ENCODE measurements at places on chromosomes 6 and 20.

DNA sequence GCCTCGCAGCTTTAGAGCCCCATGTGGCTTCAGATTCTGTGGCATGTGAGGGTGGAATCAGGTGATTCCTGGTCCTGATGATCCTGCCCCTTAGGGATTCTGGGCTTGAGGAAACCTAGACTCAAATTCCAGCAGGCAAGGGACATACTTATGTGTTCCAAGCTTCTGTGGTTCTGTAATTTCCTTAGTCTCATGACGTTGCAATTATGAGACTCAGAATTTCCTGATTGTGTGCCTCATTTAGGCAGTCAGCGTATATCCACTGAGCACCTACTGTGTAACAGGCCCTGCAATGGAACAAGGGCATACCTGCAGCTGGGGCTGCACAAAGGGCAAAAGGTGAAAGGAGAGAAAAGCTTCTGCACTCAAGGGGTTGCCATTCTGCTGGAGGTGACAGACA lies 11.6 kb upstream of the BPIFB4 start:
- DNase-seq = no peak

- no peak for DNase-seq
These were observed 136.0 kb upstream of the AHI1 start for GRCh38 chr6:135633573-135633972.

DNA sequence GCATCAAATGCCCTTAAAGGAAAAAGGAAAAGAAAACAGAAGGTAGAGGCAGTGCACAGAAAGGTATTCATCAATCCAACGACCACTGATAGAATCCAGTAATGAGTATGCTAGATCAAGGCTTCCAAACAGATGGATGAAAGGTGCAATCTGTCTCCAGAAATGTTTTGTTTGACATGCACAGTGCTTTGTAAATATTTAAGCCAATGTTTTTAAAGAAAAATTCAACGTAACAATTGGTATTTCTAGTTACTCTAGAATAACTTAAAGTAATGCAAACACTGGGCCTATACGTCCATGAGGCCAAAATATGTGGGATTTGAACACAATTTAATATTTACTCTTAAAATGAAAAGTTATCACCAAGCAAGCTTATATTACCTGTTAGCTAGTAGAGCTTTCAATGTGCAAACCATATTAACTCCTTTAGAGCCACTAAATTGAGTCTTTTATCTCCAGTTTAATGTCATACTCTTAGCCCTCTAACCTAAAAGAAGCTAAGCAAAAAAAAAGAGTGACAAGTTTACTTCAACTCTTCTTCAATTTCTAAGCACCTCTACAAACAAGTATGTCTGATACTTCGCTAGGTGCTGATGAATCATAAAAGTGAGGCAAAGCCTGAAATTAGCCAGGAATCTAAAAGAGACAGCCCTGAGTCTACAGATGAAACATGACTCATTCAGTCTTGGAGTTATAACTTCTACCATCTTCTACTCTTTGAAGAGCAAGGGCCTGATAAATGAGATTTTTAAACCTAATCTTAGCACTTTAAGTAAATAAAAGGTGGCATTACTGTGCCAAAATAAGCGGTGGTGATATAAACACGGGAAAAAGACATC lies 169.8 kb downstream of the PTPRK start:
- no peak for DNase-seq

DNA sequence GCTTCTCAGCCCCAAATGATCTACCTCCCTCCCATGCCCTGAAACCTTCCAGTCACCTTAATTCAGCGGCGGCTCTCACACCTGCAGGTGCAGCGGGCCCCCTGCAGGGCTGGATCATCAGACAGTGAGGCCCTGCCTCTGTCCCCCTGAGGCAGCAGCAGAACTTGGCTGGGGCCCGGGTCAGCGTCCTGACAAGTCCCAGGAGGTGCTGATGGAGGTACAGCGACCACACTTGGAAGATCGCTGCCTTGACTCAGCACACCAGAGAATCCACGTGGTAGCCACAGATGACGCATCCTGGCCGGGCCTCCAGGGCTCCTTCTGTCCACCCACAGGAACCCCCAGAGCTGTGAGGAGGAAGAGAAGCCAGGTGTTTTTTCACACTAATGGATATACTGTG lies 116.4 kb upstream of the THBS2 start:
- no peak for DNase-seq

GRCh38 chr20:45450097-45450818 lies 19.3 kb upstream of the WFDC2 start:
- no peak for DNase-seq

DNA sequence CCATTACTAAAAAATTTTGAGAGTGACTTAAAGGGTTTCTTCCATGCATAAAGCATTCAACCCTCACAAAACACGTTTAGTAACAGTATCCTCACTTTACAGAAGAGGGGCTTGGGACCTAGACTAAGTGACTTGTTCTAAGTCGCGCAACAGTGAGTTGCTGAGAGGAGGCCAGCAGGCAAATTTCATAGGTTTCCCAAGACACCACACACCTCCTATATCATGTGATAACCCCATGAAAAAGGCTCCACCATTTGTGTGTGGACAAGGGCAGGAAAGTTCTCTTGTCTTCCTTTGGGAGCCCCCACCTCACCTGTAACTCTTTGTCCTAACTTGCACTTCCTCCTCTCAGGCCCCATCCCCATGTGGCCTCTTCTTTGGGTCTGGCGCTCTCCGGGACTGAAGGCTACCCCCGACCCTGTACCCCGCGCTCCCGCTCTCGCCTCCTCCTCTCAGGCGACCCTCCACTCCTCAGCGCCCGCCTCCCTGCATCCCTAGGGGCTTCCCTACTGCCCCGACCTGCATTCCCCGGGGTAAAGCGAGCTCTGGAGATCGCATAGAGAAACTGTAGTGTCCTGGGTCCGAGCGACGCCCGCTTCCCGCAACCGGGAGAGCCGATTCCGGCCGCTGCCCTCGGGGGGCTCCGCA lies 392 bp downstream of the PSMB8 start:
- no peak for DNase-seq

DNA sequence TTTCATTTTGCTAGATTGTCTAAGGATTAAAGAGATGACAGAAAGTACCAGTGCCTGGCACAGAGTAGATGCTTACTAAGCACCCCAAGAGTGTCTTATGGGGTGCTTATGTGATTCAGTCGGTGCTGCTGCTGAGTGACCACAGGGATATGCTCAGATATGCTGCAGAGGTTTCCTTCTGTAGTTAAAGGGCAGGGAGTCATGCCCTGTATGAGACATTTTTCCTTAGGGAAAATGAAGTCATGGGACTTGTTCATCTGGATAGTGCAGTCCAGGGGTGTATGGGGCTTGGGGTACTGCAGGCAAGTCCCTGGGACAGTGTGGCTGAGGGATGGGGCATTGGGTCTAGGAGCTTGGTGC lies 25.1 kb downstream of the TOX2 start:
- no peak for DNase-seq

All from left cardiac atrium (tissue), 4 donors.